ENCODE measurements at places on chromosomes 13 and 19.

DNA sequence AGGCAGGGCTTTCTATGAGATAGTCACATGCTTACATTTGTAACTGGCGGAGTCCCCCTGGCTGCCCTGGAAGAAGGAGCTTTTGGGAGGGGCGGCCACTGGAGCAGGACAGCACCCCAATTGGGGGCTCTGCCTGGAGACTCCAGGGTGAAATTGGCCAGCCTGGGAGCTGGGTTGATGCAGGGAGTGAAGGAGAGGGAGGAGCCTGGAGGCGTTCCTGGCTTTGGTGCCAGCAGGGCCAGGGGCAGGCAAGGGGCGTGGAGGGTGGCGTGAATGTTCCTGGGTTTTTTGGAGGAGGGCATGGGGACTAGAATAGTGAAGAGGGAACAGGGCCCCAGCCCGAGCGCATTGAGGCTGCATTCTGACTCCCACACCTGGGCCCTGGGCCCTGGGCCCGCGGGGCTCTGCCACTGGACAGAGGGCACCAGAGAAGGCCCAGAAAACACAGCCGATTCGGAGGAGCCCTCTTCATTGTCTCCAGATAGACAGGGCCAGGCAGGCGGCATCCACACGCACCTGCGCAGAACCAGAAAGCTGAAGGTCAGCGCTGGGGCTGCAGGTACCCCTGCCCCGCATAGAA is 29.5 kb downstream of the COMP start:
- DNase-seq = no peak

DNA sequence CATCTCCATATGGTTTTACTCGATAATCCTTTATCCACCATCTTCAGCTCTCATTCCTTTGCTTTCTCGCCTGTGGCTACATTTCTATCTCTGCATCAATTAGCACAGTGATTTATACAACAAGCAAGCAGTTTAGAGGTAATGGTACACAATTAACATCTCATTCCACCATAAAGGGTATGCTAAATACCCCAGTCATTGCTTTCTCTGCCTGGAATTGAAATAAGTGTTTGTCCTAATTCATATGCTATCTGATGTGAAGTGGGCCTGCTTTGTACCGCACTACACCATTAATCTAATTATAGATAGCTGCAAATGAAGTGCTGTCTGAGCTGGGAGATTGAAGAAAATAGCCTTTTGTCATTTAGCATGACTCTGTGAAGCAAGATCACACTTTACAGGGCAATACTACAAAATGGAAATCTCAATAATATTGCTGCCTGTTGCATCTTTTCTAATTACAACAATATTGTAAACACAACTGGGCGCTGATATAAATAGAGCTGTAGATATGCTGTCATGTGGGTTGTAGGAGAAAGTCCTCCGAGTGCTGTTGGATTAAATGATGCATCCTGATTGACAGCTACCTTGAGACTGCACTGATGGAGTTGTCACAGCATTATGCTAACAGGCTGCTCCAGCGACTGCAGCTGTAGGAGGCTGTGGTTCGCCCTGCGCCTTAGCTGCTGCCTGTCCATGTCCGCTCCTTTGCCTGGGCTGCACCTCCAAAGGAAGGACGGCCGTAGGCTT is 78.2 kb downstream of the GGACT start:
- no peak for DNase-seq

DNA sequence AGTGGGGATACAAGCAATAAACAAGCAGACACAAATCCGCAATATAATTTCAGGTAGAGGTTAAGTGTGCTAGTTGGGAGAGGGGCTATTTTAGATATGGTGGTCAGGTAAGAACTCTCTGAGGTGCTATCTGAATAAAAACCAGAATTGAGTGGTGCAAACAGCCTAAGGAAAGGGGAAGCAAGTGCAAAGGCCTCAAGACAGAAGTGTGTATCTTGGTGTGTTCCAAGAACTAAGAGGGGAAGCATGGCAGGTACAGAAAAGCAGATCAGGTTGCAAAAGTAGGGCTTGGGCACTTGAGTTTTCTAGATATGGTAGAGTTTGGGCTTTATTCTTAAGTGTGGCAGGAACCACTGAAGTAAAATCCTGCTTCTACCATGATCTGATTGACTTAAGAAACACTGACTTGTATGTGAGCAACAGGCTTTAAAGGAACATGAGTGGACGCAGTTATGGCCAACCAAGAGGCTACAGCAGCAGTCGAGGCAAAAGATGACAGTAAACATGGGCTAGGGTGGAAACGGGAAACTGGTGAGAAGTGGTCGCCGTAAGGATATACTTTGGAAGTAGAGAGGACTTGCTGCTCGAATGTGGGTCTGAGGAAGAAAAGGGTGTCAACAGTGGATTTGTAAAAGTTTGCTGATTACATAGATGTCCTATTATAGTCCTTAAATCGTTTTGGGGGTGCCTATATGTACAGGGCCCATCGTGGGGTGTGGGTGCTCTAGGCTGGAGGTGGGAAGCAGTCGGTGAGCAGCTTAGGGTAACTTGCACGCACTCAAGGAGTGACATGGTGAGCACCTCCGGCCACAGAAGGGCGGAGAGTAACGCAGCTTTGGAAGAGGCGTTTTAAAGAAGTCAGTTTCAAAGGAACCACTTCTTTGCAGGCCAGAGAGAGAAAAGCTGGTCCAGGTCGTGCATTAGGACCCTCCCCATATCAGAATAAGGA is 677 bp downstream of the TGDS start:
- DNase-seq = no peak

GRCh38 chr13:40206241-40207000 is 460.0 kb downstream of the FOXO1 start:
- DNase-seq = peak; percentile 26

GRCh38 chr13:97492257-97492656 is 58.3 kb downstream of the RAP2A start:
- DNase-seq = no peak

DNA sequence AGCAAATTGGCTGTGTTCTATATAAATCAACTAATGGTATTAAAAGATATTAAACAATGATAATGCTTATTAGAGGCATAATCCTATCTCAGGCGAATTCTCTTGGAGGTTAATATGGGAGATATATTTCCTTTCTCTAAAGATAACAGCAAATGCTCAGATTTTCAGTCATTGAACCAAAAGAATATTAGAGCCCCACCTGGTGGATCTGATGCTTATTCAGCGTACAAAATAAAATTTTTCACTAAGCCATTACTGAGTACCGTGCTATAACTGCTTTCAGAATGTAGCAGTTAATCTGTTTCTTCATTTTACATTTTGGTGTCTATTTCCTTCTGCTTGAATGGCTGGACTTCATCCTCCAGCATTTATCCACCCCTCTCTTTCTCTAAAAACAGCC is 143.3 kb upstream of the IPO5 start:
- peak; percentile 10 for DNase-seq

- DNase-seq = no peak
Measured at GRCh38 chr13:37766502-37766901, 103.1 kb downstream of the TRPC4 start.

- no peak for DNase-seq
Measured at GRCh38 chr13:48678316-48678715, 24.6 kb downstream of the CYSLTR2 start.

DNA sequence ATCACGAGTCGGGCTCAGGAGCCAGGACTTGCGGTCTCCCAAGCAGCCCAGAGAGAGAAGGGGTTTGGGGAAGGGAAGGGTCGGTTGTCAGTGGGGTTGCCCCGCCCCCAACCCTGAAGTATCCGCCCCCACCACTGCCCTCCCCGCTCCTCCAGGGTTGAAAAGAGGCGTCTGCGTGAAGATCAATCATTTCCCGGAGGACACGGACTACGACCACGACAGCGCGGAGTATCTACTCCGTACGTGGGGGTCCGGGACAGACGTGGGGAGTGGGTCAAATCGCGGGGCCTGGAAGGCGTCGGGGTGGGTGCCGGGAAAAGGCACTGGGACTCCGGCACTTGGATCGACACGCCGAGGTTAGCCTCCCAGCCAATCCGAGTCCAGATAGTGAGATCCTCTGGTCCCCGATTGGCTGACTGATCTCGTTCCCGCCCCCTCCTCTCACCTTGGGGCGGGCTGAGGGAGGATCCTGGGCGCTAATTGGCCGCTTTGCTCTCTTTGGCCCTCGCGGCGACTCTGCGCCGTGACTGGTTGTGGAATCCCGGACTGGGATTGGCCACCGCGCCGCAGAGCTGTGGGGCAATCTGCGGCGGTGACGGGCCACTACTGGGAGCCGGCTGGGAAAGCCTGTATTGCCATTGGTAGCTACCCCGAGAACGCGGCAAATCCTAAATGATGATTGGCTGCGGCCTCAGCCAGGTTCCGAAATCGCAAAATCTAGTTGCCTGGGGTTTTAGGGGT is 13.3 kb upstream of the CACNG6 start:
- DNase-seq = peak; percentile 43

DNA sequence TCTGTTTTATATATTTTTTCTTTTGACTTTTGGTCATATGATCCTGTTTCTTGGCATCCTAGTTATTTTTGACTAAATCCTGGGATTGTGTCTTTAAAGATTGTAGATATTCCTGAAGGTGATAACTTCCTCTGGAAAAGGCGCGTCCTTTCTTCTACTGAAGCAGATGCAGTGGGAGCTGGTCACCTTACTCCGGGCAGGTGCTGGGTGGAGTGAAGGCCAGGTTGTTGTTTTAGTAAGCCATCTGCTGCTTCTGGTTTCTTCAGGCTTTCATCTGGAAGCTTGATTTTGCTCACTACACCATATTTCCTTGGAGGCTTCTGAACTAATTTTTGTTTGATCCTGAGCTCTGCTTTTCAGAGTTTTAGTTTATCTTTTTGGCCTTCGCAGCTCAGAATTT is 21.5 kb downstream of the URI1 start:
- no peak for DNase-seq

- DNase-seq = no peak
Measured at GRCh38 chr19:10566658-10567410, 1.0 kb upstream of the KRI1 start.

- no peak for DNase-seq
Measured at GRCh38 chr13:44040070-44040817, 160.5 kb downstream of the LACC1 start.

DNA sequence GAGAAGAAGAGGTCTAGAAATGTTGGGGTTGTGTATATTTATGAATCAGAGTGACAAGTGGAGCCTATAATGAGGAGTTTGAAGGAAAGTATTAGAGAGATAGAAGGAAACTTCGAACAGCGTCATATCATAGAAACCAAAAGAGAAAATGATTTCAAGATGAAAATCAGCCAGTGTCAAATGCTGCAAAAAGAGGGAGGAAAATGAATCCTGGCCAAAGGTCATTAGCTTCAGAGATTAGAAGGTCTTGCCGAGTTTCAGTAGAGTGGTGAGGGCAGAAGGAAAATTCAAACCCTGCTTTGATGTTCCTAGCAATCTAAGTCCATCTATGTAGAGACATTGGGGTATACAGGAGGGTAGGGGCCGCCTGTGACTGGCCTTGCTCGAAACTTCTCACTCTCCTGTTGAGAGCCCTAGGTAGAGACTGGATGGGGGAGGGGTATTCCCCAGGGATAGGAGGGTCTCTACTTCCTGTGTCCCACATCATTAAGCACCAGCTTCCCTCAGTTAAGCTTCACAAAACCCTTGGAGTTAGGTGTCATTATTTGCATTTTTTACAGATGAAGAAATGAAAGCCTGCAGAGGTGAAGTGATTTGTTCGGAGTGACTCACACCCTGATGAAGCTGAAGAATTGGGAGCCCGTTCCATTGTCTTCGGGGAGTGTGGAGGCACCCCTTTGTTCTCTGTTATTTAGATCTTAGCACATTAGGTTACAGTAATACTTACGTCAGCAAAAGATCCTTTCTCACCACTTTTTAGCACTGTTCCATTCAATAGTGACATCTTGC is 62.8 kb downstream of the FGF9 start:
- no peak for DNase-seq

DNA sequence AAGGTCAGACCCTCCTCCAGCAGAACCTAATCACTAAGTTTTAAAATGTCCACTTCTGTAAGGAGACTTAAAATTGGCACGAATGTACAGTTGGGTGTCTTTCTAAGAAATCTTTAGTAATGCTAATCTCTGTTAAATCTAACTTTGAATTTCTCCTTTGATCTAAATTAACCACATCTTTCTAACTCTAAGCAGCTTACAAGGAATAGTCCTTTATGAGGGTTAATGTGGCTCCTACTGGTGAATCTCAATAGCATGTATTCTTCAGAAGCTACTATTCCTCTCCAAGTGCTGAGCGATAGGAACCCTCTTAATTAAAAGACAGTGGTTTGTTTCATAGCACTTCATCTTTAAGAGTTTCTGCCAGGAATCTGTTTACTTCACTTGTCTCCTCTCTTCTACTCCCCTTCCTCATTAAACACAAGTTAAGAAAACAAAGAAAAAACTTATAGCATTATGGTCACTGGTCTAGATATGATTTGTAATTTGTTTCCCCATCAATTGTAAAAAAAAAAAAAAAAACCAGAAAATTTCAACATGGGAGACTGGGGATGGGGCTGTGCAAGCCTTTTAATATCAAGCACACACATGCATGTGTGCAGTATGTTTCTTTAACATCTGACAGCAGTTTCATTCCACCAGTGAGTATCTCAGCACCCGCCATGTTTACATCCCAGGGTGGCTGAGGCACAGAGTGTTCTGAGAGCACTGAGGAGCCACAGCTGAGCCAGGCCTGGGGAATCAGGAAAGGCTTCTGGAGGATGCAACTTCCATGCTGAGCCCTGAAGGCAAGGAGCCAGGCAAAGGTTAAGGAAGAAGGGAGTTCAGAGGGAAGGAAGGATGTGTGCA is 57.7 kb downstream of the ATP7B start:
- no peak for DNase-seq

- no peak for DNase-seq
Measured at GRCh38 chr19:54309811-54310210, 3.2 kb downstream of the LILRA5 start.

DNA sequence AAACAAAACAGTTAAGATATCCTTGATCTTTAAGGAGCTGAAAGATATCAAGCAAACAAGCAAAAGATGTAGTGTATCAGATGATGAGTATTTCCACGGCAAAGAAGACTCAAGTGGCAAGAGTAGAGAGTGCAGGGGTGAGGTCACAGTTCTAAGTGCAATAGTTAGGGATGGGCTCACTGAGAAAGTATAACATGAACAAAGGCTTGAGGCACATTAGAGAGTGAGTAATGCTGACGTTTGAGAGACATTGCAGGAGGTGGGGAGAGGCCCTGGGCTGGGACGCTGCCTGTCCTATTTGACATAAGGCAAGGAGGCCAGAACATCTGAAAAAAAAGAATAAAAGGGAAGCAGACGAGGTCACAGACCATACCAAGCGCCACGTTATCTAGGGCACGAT is 1.4 kb downstream of the DUXA start:
- no peak for DNase-seq

GRCh38 chr13:113906571-113906970 is 42.7 kb upstream of the GAS6 start:
- no peak for DNase-seq
